ENCODE measurements at places on chromosomes 3 and 15. TPM values are rescaled to one million over a fixed set of nuclear protein-coding genes. Genes with fewer than 3 reads are reported as not detected.
A peak's percentile ranks its signal among the peaks of the same experiment; 100 is the strongest.

GRCh38 chr3:12870942-12871341, 29.6 kb upstream of the RPL32 start:
- DNase-seq, result no peak

DNA sequence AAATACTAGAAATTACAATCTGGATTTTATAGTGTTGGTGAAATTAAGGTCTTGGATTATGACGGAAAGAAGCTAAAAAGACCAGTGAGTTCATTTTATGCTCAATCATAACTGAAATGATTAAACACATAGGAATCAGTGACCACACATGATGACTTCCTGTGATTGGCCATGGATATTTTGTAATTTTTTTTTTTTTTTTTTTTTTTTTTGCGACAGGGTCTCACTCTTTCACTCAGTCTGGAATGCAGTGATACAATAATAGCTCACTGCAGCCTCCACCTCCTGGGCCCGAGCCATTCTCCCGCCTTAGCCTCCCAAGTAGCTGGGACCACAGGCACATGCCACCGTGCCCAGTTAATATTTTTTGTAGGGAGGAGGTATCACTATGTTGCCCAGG, 47.4 kb downstream of the PAQR5 start:
- DNase-seq, result no peak

DNA sequence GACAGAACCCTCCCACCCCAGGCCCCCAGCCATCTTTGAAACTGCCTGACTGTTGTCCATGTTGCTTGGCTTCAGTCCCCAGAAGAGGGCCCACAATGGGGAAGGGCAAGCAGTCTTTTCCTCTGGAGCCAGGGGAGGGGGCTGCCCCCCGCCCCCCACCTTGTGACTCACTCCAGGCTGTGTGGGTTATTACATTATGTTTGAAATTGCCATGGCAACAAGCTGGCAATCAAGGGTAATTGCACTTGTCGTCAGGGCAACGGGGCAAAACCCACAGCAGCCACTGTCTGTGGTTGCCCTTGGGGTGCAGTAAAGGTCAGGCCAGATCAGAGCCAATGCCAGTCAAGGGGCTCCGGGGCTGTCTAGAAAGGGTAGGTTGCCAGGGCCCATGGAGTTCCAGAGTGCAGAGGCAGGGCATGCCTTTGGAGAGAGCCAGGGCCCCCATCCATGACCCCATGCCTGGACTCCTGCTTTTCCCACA, 3.1 kb upstream of the CAMKV start:
- no peak for DNase-seq

- peak; percentile 80 for DNase-seq
These were observed 138.3 kb upstream of the UBP1 start for GRCh38 chr3:33578325-33579177.

GRCh38 chr3:73563896-73564582, 60.7 kb downstream of the PDZRN3 start:
- peak; percentile 62 for DNase-seq

GRCh38 chr3:53671192-53671960, 174.8 kb downstream of the CHDH start:
- DNase-seq, result no peak

GRCh38 chr15:57548835-57549234, 42.9 kb upstream of the MYZAP start:
- DNase-seq, result no peak

DNA sequence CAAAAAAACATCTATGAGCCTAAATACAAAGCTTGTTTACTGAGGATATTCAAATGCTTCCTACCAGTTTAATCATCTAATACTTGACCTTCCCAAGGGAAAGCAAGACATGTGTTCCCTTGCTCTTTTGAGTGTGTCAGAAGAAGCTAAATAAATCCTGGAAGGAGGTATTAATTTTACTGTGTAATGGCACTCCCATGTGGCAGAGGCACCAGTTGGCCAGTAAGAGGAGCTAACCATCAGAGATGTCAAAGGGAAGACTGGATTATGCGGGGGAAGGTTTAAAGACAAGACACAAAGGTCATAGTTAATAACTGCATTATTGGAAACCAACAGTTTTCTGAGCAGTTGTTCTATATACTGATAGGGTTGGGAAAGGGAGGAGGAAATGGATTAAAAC, 125.1 kb downstream of the SUCLG2 start:
- DNase-seq, result no peak

GRCh38 chr3:72763751-72764440, 84.3 kb downstream of the SHQ1 start:
- no peak for DNase-seq

DNA sequence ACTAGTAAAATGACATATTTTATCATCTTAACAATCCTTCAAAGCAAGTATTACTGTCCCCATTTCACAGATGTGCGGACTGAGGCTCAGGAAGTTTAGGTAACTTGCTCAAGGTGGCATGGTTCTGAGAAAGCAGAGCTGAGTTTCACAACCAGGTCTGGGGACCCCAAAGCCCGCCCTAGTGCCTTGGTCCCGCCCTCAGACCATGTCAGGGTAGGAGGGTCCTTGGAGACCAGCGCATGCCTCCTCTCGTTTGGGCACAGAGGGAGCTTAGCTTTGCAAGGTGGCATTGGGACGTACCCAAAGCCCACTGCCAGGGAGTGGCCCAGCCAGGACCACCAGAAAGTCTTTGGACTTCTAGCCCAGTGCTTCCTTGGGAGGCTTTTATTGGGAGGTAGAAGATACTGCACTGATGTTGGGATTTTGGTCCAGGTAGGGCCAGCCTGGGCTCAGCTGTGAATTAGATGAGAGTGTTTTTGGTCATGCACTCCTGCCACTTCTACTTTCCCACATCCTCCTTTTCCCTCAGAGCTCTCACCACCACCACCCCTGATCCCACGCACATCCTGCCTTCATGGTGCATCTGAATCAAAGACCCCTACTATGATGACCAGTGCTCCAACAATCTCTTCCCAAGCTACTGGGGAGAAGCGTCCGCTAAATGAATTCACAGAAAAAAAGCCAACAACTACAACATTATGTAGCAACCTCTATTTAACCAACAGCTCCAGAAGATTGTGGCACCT, 307.9 kb downstream of the TLE3 start:
- DNase-seq, result no peak

DNA sequence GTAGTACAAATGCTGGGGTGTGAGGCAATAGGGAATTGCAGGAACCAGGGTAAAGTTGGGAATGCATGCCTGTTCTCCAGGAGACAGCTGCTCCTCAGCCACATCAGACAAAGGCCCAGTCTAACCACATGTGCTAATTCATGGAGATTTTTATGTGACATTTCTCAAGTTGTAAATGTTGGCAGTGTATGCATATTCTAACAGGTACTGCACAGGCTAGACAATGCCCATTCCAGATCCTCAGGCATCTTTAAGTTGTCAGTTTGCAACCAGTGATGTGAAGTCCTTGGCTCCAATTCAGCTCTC, 84.9 kb downstream of the EEFSEC start:
- DNase-seq, result no peak

DNA sequence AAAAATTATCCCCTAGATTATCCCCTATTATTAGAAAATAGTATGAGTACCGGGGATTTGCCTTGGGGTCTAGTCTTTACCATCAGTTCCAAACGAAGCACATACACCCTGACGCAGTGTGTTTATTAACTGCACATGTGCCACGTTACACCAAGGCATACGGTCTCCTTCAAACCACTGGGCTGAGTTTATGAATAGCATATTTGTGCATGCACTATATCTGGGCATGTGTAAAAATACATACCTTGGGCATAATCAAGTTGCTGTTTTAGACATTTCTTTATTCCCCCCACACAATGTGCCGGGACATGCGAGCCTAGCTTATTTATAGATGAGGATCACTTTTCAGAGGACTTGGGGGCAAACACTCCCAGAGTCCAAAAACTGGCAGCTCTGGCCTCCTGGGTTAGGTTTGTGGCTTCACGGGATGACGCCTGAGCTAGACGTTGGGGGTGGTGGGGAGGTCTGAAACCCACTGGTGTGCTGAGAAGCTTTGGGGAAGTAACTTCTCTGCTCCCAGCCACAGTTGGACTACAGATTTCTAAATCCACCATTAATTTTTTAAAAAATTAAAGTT, 16.2 kb downstream of the IGDCC4 start:
- no peak for DNase-seq

DNA sequence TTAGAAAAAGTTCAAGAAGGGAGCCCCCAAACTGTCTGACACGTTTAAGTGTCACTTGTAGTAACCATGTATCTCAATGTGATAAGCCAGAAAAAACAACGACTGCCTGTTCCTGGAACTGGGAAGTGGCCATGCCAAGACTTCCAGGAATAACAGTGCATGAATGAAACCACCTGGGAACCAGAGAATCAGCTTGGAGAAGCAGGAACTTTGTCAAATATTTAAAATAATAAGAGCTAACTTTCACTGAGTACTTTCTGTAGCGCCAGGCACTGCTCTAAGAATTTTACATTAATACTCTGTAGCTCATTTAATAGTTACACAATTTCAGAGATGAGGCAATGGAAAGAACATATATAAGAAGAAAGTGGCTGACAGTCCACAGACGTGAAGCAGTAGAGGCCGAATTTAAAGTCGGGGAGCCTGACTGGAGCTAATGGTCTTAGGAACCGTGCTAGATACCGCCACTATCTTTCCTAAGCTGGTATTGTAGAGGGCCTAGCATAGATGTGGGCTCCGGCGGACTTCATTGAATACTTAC, 876 bp downstream of the PLSCR1 start:
- DNase-seq, result peak; percentile 18

DNA sequence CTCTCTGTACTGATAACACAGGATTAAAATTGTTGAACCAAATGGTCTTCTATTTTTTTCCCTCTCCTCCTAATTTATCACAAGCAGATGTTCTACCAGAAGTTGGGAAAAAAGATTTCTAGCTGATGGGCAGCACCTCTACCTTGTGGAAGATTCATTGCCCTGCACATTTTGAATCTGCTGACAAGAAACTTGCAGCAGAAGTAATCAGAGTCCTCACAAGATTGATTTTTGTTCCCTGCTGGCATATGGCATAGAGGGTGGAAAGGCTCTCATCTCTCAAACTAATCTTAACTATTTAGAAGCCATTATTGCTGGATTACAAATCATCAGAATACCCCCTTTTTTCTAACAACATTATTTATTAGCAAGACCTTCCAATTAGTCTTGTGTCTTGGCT, 148.9 kb upstream of the MEIS2 start:
- no peak for DNase-seq

GRCh38 chr3:65548848-65549625, 489.7 kb downstream of the MAGI1 start:
- no peak for DNase-seq

GRCh38 chr3:134294302-134295280, 43.9 kb upstream of the RYK start:
- DNase-seq, result no peak

GRCh38 chr3:172228036-172228415, 188.6 kb downstream of the FNDC3B start:
- no peak for DNase-seq

DNA sequence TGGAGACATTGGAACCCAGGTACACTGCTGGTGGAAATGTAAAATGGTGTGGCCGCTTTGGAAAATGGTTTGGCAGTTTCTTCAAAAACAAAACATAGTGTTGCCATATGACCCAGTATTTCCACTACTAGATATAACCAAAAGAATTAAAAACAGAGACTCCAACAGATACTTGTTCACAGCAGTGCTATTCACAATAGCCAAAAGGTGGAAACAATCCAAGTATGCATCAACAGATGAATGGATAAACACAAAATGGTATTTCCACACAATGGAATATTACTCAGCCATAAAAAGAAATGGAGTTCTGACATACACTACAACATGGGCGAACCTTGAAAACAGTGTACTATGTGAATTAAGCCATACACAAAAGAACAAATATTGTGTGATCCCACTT, 59.4 kb upstream of the TIMP4 start:
- DNase-seq, result no peak

GRCh38 chr15:88142121-88142520, 114.4 kb downstream of the NTRK3 start:
- DNase-seq, result no peak

The CTDSPL gene
- 54.7 TPM for total RNA-seq

The SOX14 gene
- not detected for total RNA-seq

The ATP13A5 gene
- total RNA-seq, result not detected

The DYNLT2B gene
- 34.8 TPM for total RNA-seq

The FGF12 gene
- total RNA-seq, result not detected

The EIF3J gene
- 66.2 TPM for total RNA-seq

The AHSG gene
- total RNA-seq, result 0.21 TPM
